ENCODE measurements at places on chromosomes 12 and 14. TPM values are rescaled to one million over a fixed set of nuclear protein-coding genes. Genes with fewer than 3 reads are reported as not detected.

- peaks cover 9% of the 10 kb centered on the region for H3K4me1 ChIP-seq
- no peak overlapping the region for H3K4me3 ChIP-seq
- H3K27ac ChIP-seq: no peak overlapping the region
- no peaks in the 10 kb centered on the region for H3K36me3 ChIP-seq
Observed at GRCh38 chr14:75226755-75227544, 50.5 kb upstream of the TMED10 start.

DNA sequence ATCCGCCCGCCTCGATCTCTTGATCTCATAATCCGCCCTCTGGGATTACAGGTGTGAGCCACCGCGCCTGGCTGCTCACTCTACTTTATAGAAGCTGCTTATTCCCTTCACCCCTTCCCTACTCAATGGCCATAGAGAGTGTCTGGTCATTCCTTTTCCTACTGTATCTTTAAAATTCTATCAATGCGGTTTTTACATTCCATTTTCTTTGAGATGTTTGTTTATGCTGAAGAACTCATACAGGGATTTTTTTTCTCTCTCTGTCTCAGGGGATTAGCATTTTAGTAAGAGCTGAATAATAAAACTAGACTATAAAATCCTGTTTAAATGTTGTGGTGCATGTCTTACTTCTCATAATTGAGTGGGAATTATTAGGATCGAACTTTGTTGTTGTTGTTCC lies 218.6 kb upstream of the FOXN3 start:
- peaks cover 7% of the 10 kb centered on the region for H3K4me1 ChIP-seq
- H3K36me3 ChIP-seq: no peaks in the 10 kb centered on the region
- DNase-seq: no peak

Gene CPSF6
- 123 TPM for total RNA-seq

Gene DAAM1
- total RNA-seq: 17.6 TPM

Gene HOXC9
- 5.6 TPM for total RNA-seq

DNA sequence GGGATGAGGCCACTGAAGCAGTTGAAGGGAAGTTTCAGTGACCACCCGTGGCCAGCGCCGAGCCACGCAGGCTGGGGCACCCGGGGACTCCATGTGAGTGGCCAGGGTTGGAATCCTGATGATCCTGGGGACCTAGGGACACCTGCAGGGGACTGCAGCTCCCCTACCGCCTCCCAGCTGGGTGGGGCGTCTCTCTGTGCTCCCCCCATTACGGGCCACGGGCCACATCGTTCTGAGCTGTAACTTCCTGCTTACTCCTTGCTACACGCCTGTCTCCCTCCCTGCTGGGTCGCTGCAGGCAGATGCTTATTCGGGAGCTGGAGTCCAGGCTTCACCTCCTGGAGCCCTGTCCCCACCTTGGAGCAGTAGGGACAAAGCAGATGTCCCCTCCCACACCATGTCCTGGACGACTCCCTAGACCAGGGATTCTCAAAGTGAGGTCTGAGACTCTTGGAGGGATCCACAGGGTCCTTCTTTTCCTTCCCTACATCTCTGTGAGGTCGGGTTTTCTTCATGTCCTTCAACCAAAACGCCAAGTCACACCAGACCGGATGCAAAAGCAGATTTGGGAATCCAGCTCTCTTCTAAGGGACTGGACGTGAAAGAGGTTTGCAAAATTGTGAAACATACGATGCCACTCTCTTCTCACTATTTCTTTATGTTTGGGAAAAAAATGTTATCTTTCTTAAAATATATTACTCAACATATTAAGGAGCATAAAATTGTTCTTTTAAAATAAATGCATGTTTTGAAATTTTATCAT lies 85.9 kb upstream of the NCOR2 start:
- no peak for DNase-seq
- no peak overlapping the region for H3K27ac ChIP-seq
- H3K36me3 ChIP-seq: no peaks in the 10 kb centered on the region

Gene ENTPD5
- total RNA-seq: 8.4 TPM

- no peaks in the 10 kb centered on the region for H3K27me3 ChIP-seq
- H3K4me3 ChIP-seq: no peak overlapping the region
- H3K4me1 ChIP-seq: no peaks in the 10 kb centered on the region
- DNase-seq: no peak
- H3K27ac ChIP-seq: no peak overlapping the region
Observed at GRCh38 chr12:62505786-62506185, 39.2 kb downstream of the MON2 start.

- no peak overlapping the region for H3K27ac ChIP-seq
- no peaks in the 10 kb centered on the region for H3K36me3 ChIP-seq
Observed at GRCh38 chr12:16155938-16156337, 121.5 kb downstream of the SLC15A5 start.

- no peak for DNase-seq
- no peak overlapping the region for H3K4me3 ChIP-seq
- no peaks in the 10 kb centered on the region for H3K36me3 ChIP-seq
- no peaks in the 10 kb centered on the region for H3K27me3 ChIP-seq
- peaks cover 30% of the 10 kb centered on the region for H3K4me1 ChIP-seq
- no peak overlapping the region for H3K27ac ChIP-seq
Observed at GRCh38 chr12:26277506-26278246, 82.3 kb downstream of the SSPN start.

GRCh38 chr12:89140602-89141238 lies 211.6 kb downstream of the DUSP6 start:
- no peak overlapping the region for H3K27ac ChIP-seq
- peaks cover 14% of the 10 kb centered on the region for H3K4me1 ChIP-seq
- H3K4me3 ChIP-seq: no peak overlapping the region
- no peaks in the 10 kb centered on the region for H3K36me3 ChIP-seq
- H3K27me3 ChIP-seq: no peaks in the 10 kb centered on the region

- no peaks in the 10 kb centered on the region for H3K27me3 ChIP-seq
- no peak overlapping the region for H3K4me3 ChIP-seq
- DNase-seq: no peak
- H3K27ac ChIP-seq: no peak overlapping the region
- peaks cover 13% of the 10 kb centered on the region for H3K36me3 ChIP-seq
Observed at GRCh38 chr12:124305136-124305535, 10.2 kb downstream of the RFLNA start.

DNA sequence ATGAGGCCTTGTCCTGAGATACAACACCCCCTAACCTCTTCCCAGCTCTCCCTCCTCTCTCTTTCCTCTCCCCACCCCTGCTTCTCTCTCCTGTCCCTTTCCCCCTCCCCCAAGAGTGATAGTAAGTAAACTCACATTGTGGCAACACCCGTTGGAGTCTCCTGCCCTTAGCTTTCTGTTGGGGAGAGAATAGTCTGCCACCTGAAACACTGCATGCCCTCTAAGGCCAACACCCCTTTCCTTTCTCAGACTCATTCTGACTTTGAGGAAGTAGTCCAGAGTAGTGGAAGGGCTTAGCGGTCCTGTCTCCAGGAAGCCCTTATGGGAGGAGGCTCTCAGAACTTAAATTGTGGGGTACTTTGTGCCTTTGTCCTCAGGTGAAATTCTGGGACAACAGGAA lies 95.2 kb downstream of the PRKCH start:
- no peaks in the 10 kb centered on the region for H3K36me3 ChIP-seq
- no peaks in the 10 kb centered on the region for H3K4me1 ChIP-seq
- no peak overlapping the region for H3K27ac ChIP-seq
- H3K27me3 ChIP-seq: no peaks in the 10 kb centered on the region
- no peak for DNase-seq
- H3K4me3 ChIP-seq: no peak overlapping the region

Gene TMCC3
- total RNA-seq: 2.4 TPM

DNA sequence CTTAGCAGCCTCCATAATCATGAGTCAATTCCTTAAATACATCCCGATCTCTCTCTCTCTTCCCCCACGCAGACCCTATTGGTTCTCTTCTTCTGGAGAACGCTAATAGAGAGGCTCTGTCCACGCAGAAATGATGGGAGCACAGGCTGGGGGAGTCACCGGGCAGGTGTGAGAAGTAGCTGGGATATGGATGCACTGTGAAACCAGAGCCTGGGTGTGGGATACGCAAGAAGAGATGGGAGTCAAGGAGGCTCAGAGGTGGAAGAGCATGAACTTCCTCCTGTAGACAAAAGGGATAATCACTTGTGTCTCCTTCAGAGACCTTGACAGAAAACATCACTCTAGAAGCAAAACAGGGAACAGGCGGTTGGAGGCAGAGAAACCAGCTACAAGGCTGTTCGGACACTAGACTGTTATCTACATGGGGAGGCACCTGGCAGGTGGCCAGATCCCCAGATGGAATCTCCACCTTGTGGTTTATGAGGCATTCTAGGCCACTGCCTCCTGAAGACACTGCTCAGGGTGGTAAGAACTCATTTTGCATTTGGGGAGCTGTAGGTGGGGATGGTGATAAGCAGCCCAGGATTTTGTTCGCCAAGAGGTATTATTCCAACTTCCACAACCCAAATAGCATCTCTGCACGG lies 7.2 kb upstream of the SELPLG start:
- peaks cover 5% of the 10 kb centered on the region for H3K36me3 ChIP-seq
- DNase-seq: peak; percentile 39
- no peaks in the 10 kb centered on the region for H3K27me3 ChIP-seq
- H3K4me1 ChIP-seq: peaks cover 53% of the 10 kb centered on the region
- H3K27ac ChIP-seq: peak overlapping the region; percentile 88

Gene AMIGO2
- total RNA-seq: 4.3 TPM

DNA sequence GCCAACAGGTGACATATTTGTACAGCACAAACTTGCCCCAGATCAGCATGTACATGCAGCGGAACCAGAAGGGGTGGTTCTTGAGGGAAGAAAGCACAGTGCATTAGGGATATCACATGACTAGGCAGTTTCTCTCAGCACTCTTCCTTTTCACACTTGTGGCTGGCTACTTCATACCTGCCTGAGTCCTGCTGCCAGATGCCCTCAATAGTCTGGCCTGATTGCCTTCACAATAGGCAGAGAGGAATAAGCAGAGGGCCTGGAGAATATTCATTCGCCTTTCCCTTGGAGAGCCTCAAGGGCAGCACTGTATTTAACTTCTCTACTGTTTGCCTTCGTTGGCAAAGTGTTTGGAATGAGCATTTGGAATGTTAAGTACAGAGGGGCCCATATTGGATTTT lies 7.9 kb downstream of the EMG1 start:
- H3K27ac ChIP-seq: no peak overlapping the region
- H3K4me1 ChIP-seq: no peaks in the 10 kb centered on the region
- H3K36me3 ChIP-seq: peaks cover 54% of the 10 kb centered on the region
- DNase-seq: no peak
- no peak overlapping the region for H3K4me3 ChIP-seq
- H3K27me3 ChIP-seq: no peaks in the 10 kb centered on the region

GRCh38 chr12:38921025-38921677 lies 15.8 kb upstream of the CPNE8 start:
- H3K36me3 ChIP-seq: no peaks in the 10 kb centered on the region
- H3K27ac ChIP-seq: no peak overlapping the region
- no peaks in the 10 kb centered on the region for H3K4me1 ChIP-seq
- no peaks in the 10 kb centered on the region for H3K27me3 ChIP-seq
- DNase-seq: peak; percentile 55
- no peak overlapping the region for H3K4me3 ChIP-seq

- DNase-seq: no peak
- no peaks in the 10 kb centered on the region for H3K4me1 ChIP-seq
- no peaks in the 10 kb centered on the region for H3K27me3 ChIP-seq
- no peak overlapping the region for H3K4me3 ChIP-seq
- H3K27ac ChIP-seq: no peak overlapping the region
- H3K36me3 ChIP-seq: peaks cover 19% of the 10 kb centered on the region
Observed at GRCh38 chr12:51976376-51977160, 25.1 kb downstream of the ACVR1B start.

- H3K4me1 ChIP-seq: no peaks in the 10 kb centered on the region
- no peak for DNase-seq
- no peak overlapping the region for H3K4me3 ChIP-seq
- H3K27me3 ChIP-seq: no peaks in the 10 kb centered on the region
- H3K36me3 ChIP-seq: no peaks in the 10 kb centered on the region
- no peak overlapping the region for H3K27ac ChIP-seq
Observed at GRCh38 chr12:87679251-87679650, 349.9 kb downstream of the C12orf50 start.

Gene RASAL1
- not detected for total RNA-seq

Gene TBC1D30
- 4.3 TPM for total RNA-seq

- H3K36me3 ChIP-seq: no peaks in the 10 kb centered on the region
- H3K27ac ChIP-seq: no peak overlapping the region
- H3K4me1 ChIP-seq: no peaks in the 10 kb centered on the region
- no peak for DNase-seq
- H3K27me3 ChIP-seq: no peaks in the 10 kb centered on the region
- no peak overlapping the region for H3K4me3 ChIP-seq
Observed at GRCh38 chr12:92641291-92641690, 61.5 kb upstream of the PLEKHG7 start.

Gene STON2
- total RNA-seq: 26.2 TPM

GRCh38 chr14:55881577-55882241 lies 236.5 kb upstream of the PELI2 start:
- no peak for DNase-seq
- no peak overlapping the region for H3K27ac ChIP-seq
- no peaks in the 10 kb centered on the region for H3K4me1 ChIP-seq

Gene HEATR5A
- 20.6 TPM for total RNA-seq

Gene DPY19L2
- total RNA-seq: 4.4 TPM

All from SJCRH30 (cell line).